ENCODE measurements at places on chromosomes 2 and 18.
A peak's percentile ranks its signal among the peaks of the same experiment; 100 is the strongest.

DNA sequence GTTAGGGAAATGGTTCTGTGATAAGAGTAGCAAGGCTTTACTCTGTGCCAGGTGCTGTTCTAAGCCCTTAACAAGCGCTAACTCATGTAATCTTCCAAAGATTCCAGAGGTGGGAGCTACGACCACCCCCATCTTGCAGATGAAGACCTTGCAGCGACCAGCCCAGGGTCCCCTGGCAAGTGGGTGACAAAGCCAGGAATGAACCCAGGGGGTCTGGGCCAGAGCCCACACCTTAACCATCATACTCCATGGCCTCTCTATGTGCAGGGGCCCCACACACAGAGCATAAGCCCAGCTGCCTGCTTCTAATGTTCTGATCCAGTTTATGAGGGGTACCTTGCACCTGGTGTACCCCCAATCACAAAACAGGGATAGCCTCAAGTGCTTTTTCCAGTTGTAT, 105.3 kb downstream of the ZBTB7C start:
- no peak for DNase-seq

DNA sequence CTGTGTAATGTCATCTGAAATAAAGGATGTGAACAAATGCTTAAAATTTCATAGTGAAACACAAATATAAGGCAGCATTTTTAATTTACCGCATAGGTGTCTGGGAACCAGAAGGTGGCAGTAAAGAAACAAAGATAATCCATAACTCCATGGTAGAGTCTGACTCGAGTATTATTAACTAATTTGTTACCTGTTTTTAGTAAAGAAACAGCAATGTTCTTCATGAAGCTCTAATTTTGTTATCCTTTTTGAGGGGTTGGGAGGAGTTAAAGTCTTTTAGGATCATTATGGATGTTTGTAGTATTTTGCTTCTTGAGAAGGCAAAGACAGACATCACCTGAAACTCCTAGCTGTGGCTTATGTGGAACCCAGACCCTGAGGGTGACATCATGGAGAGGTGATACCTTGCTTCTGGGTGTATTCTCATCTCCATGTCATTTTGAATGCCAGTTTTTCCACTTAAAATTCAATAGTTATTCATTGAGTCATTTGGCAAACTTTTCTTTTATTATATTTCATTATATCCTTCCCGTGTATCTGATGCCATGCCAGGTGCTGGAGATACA, 286.2 kb upstream of the EPAS1 start:
- peak; percentile 57 for DNase-seq

GRCh38 chr2:231720987-231721966, 13.0 kb downstream of the PTMA start:
- DNase-seq: no peak

GRCh38 chr2:101892377-101892776, 99.4 kb upstream of the IL1R2 start:
- no peak for DNase-seq

- DNase-seq: peak; percentile 18
Measured at GRCh38 chr2:38856165-38856564, 19.6 kb downstream of the DHX57 start.

GRCh38 chr2:106165561-106165960, 28.5 kb downstream of the UXS1 start:
- DNase-seq: no peak

GRCh38 chr2:207869784-207870778, 100.4 kb upstream of the FZD5 start:
- peak; percentile 64 for DNase-seq

DNA sequence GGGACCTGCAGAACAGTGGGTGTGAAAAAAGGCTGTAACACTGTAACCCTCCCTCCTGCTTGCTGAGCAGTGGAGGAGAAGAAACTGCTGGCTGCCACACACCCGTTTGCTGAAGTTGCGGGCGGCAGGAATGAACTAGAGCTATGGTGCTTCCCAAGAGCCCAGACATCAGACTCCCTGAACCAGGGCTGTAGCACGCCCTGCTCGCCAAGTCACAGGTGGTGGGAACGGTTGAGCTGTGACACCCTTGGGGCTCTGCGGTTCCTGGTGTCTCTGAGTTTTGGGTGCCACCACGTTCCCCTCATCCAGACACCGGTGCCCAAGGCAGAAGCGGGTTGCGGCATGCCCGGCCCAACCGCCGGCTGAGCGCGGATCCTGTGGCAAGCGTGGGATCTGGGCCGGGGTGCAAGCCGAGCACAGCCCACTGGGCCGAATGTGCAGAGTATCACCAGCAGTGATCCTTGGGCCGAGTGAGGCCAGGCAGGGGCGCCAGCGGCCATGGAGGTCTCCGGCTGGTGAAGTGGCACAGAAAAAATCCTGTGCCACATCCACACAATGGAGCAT, 15.0 kb upstream of the ADI1 start:
- DNase-seq: no peak

- no peak for DNase-seq
Measured at GRCh38 chr2:238989484-238989883, 141.6 kb downstream of the TWIST2 start.

GRCh38 chr18:74040459-74041332, 106.9 kb downstream of the FBXO15 start:
- peak; percentile 36 for DNase-seq

DNA sequence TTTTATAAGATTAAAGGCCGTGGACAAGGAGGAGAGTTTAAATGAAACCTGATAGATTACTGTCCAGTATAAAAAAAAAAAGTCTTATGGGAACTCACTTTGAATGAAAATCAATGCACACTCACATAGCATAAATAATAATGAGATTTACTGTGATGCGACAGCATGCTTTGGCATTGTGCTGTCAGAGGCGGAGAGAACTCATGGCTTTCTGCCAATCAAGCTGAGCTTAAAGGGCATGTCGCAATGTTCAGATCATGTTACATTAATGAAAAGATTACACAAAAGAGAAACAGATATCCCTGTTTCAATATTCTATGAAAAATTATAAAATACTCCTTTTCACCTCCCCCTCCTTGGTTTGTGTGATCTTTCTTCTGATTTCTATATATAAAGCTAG, 310.8 kb downstream of the ERBB4 start:
- DNase-seq: peak; percentile 47

- no peak for DNase-seq
Measured at GRCh38 chr18:55841314-55841713, 253.3 kb upstream of the TCF4 start.

DNA sequence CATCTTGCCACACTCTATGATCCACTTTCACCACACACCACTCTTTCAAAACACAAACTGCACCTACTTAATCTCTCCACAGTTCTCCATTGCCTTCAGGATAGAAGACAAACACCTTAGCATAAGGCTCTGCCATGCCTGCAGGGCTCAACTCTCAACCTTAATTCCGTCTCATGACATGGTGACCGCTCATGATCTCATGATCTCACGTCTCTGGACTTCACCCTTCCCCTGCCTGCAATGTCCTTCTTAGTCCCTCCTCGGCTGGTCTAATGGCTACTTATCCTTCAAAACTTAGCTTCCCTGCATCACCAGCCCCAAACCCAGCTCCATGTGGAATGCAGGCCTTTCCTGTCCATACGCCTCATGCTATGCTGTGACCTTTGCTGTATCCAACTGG, 85.3 kb downstream of the ACVR1 start:
- no peak for DNase-seq

GRCh38 chr18:47915930-47916329, 14.5 kb downstream of the SMAD2 start:
- no peak for DNase-seq

DNA sequence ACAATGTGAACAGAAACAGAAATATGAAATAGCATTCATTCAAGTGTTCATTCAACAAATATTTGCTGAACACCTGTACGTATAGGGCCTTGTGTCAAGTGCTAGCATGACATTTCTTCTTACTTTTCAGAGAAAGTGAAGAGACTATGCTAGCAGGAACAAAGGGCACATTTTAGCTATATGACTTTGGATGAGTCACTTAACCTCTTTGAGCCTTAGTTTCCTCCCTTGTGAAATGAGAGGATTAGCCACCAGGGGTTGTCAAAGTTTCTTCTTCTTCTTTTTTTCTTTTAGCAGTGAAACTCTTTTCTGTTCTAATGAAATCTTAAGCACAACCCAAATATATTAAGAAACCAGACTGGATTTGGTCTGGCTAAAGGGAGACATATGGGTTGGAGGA, 53.1 kb downstream of the FIGN start:
- peak; percentile 15 for DNase-seq

GRCh38 chr2:241641631-241642030, 4.1 kb downstream of the ATG4B start:
- DNase-seq: no peak

- peak; percentile 28 for DNase-seq
Measured at GRCh38 chr2:53202063-53202462, 565.5 kb upstream of the CHAC2 start.

DNA sequence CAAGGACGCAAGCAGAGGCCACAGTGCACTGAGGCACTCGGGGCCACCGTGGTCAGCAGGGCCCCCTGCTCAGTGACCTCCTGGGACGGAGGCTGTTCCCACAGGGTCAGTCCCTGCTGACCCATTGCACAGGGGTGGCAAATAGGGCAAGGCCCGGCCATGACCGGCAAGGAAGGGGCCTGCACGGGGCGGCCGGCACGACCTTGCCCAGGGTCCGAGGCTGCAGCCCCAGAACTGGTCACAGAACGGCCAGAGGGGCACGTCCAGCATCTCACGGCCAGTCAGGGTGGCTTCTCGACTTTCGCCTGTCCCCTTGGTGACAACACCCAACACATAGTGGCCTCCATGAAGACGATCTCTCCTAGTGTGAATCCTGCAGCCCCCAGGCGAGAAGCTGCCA, 27.6 kb upstream of the OTOS start:
- DNase-seq: no peak

DNA sequence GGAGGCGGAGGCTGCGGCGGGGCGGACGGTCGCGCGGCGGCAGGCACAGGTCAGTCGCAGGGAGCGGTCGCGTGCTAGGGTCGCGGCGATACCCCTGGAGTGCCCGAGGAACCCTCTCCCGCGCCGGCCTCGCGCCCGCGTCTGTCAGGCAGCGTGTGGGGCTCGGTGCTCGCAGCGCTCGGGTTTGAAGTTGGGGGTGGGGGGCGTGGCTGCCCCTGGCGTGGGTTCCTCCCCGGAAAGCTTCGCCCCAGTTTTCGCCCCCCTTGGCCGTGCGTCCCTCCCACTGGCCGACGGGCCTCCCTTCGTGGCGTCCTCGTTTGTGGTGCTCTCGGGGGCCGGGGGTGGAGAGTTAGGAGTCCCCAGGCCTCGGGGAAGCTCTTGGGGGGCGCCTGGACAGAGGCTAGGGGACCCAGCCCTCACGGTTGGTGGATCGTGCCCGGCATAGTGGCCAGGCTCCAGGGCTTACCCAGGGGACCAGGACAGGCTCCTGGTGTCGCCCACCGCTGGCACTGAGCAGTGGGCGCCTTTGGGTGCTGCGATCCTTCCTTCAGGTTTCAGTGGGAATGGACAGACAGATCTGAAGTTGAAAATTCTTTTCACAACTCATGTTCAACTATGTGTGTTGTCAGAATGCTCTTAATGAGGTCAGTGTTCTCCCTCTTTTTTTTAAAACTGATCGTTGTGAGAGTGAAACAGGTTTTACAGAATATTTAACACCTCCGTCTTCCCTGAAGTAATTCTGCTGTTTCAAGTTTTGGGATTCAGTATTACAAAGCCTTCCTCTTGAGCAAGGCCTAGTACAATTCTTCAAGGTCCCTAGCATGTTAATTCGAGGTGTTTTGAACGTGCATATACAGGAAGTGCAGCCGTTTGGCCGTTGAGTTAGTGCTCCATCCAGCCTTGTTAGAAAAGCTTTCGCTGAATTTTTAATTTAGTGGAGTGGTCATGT, 604 bp downstream of the RALBP1 start:
- peak; percentile 55 for DNase-seq

DNA sequence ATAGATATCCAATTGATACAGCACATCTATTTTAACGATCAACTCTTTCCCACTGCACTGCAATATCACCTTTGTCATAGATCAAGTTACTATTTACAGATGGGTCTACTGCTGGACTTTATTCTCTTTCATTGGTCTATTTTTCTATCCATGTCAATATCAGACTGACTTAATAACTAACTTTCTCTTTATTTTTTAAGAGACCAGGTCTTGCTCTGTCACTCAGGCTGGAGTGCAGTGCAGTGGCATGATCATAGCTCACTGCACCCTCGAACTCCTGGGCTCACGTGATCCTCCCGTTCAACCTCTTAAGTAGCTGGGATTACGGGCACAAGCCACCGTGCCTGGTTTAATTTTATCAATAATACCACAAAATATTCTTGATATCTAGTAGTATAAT, 71.2 kb downstream of the TLK1 start:
- DNase-seq: no peak

GRCh38 chr2:161107265-161107664, 53.0 kb upstream of the TANK start:
- no peak for DNase-seq

DNA sequence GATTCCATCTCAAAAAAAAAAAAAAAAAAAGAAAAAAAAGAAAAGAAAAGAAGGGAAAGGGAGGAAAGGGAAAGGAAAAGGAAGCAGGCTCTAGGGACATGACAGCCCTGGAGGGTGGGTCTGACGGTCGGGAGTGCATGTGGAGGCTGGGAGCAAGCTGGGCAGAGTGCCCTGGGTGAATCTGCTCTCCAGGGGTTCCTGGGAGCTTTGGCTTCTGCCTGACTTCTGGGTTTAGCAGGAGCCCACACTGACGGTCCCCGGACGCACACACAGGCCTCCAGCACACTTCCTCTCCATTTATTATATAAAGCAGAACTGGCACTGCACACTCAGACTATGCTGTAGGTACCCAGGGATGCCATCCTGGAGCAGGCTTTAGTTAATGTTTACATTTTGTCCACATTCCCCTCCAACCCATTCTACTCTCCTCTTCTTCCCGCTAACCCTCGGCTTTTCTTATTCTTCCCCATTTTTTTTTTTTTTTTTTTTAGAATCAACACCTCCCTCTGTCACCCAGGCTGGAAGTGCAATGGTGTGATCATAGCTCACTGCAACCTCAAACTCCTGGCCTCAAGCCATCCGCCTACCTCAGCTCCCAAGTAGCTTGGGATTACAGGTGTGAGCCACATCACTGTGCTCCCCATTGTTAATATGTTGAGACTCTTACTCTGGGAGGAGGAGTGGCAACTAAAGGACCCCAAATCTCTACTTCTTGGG, 151.1 kb upstream of the SLC1A4 start:
- peak; percentile 20 for DNase-seq

DNA sequence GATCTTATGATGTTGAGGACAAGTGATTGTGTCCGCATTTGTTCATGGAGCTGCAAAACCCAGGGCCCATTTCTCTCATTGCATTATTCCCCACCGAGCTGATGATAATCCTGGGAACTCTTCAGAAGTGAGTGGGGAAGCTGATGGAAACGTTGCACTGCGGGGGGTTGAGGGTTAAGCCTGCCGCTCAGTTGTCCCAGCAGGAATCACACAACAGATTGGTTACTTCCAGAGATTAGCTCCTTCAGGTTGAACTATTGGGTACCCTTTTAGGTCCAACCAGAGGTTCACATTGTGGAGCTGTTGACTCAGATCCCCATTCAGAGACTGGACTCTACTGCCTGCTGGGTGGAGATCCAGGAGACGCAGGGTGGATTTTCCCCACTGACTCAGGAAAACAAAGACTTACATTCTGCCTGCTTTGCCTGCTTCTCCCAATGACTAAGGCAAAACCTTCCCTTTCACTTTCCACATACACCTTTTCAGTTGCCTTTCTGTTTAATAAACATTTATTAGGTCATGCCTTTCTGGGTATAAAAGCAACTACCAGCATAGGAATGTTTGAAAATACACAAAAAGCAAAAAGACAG, 286.4 kb downstream of the TXNL1 start:
- DNase-seq: no peak

GRCh38 chr18:58556331-58557007, 72.4 kb downstream of the ALPK2 start:
- no peak for DNase-seq

Measured in AG20443 (cell line).